Activated CD4-positive, alpha-beta T cell treated with anti-CD3 and anti-CD28 coated beads, Interleukin-2, amount 10 ng/mL, durations not matched to agents 7 days and 5 days (primary cell): ENCODE measurements at places on chromosomes 6 and 20. TPM values are rescaled to one million over a fixed set of nuclear protein-coding genes. Genes with fewer than 3 reads are reported as not detected.

The OPRM1 gene
- total RNA-seq: not detected

The CLDN20 gene
- not detected for total RNA-seq

The RUNX2 gene
- total RNA-seq: 13.2 TPM

The CFAP206 gene
- not detected for total RNA-seq

The LPA gene
- not detected for total RNA-seq

The TEAD3 gene
- total RNA-seq: 0.07 TPM

The RGS17 gene
- total RNA-seq: not detected

The C6orf52 gene
- total RNA-seq: 1.1 TPM

The SLCO4A1 gene
- total RNA-seq: 54.2 TPM

The TRMT6 gene
- 17.8 TPM for total RNA-seq

The ZNF391 gene
- total RNA-seq: 2.0 TPM
